T-helper 17 cell (primary cell): ENCODE measurements at places on chromosomes 1 and 21. TPM values are rescaled to one million over a fixed set of nuclear protein-coding genes. Genes with fewer than 3 reads are reported as not detected.

- no peaks in the 10 kb centered on the region for H3K27me3 ChIP-seq
- no peak for DNase-seq
Measured at GRCh38 chr1:243623841-243624240, 226.2 kb downstream of the AKT3 start.

GRCh38 chr1:210707300-210708240 is 378.9 kb downstream of the HHAT start:
- H3K27ac ChIP-seq: no peak overlapping the region
- DNase-seq: no peak
- H3K27me3 ChIP-seq: no peaks in the 10 kb centered on the region
- no peak overlapping the region for H3K4me3 ChIP-seq
- peaks cover 2% of the 10 kb centered on the region for H3K4me1 ChIP-seq
- no peaks in the 10 kb centered on the region for H3K36me3 ChIP-seq

PDZK1 gene
- not detected for total RNA-seq

SLC30A10 gene
- total RNA-seq: not detected

IL19 gene
- not detected for total RNA-seq

GRCh38 chr1:55448261-55448660 is 233.1 kb upstream of the USP24 start:
- H3K4me1 ChIP-seq: peaks cover 2% of the 10 kb centered on the region
- no peak for DNase-seq
- H3K27ac ChIP-seq: no peak overlapping the region
- H3K36me3 ChIP-seq: no peaks in the 10 kb centered on the region
- no peak overlapping the region for H3K4me3 ChIP-seq

S100A7 gene
- not detected for total RNA-seq

GRCh38 chr1:198203434-198203833 is 46.6 kb downstream of the NEK7 start:
- H3K4me1 ChIP-seq: peaks cover 47% of the 10 kb centered on the region
- H3K27me3 ChIP-seq: no peaks in the 10 kb centered on the region
- no peak for DNase-seq
- H3K36me3 ChIP-seq: peaks cover 2% of the 10 kb centered on the region

- H3K36me3 ChIP-seq: peaks cover 6% of the 10 kb centered on the region
- peak overlapping the region; percentile 98 for H3K27ac ChIP-seq
- no peak for DNase-seq
- H3K4me1 ChIP-seq: peaks cover 42% of the 10 kb centered on the region
Measured at GRCh38 chr1:224621813-224622682, 5.9 kb downstream of the CNIH3 start.

GRCh38 chr1:222084996-222085395 is 343.1 kb upstream of the DUSP10 start:
- no peak overlapping the region for H3K4me3 ChIP-seq
- no peak overlapping the region for H3K27ac ChIP-seq
- H3K27me3 ChIP-seq: peaks cover 19% of the 10 kb centered on the region
- DNase-seq: no peak

DNA sequence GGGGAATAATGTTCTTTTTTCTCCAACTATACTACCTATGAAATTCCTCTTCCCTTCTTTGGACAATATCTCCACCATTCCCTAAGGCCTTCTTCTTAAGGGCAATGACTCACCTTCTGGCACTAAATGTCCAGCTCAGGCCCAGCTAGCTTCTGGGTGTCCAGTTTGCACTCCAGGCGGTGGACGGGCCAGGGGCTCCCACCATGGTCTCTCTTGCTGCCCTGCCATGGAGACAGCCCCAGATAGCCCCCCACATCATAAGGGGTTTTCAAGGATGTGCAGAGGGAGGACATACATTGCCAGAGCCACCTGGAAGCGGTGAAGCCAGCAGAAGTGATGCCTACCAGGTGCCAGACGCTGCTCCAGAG is 43.8 kb downstream of the C1orf198 start:
- DNase-seq: no peak
- no peak overlapping the region for H3K27ac ChIP-seq
- H3K27me3 ChIP-seq: peaks cover 38% of the 10 kb centered on the region
- H3K36me3 ChIP-seq: peaks cover 4% of the 10 kb centered on the region

TIAM1 gene
- total RNA-seq: 68.7 TPM

DNA sequence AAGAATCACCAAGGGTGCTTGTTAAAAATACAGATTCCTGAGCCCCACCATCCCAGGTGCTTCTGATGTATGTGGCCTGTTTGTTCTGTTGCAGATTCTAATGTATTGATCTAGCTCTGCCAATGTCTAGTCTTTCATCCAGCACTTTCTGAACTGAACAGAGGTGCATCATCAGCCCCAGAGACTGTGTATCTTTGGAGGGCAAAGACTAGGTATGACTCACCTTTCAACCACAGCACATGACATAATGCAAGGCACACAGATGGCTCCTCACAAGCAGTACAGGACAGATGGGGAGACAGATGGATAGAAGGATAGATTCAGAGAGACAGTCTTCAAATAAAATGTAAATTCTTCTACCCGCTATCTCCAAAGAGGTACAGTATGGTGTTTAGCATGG is 32.3 kb downstream of the CD58 start:
- peaks cover 17% of the 10 kb centered on the region for H3K36me3 ChIP-seq
- H3K4me1 ChIP-seq: peaks cover 39% of the 10 kb centered on the region
- peak overlapping the region; percentile 19 for H3K4me3 ChIP-seq
- DNase-seq: no peak
- no peaks in the 10 kb centered on the region for H3K27me3 ChIP-seq

DNA sequence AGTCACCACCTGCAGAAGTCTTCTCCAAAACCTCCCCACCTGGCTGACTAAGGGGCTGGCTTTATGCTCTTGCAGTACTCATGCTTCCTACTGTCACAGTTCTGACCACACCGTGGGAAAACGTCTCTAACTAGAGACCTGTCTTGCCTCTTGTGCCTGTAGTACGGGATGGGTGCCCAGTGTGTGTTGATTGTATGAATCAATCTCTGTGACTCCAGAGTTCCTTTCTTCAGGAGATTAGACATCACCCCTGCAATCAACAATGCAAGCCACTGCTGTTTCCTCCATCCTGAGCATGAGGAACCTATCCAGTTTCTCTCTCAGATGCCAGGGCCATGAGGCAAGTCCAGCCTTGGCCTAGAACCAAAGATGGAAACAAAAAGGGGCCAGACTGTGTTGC is 64.1 kb downstream of the LRRN2 start:
- H3K27ac ChIP-seq: no peak overlapping the region
- no peak overlapping the region for H3K4me3 ChIP-seq
- H3K27me3 ChIP-seq: peaks cover 5% of the 10 kb centered on the region
- DNase-seq: no peak
- H3K4me1 ChIP-seq: peaks cover 4% of the 10 kb centered on the region

DNA sequence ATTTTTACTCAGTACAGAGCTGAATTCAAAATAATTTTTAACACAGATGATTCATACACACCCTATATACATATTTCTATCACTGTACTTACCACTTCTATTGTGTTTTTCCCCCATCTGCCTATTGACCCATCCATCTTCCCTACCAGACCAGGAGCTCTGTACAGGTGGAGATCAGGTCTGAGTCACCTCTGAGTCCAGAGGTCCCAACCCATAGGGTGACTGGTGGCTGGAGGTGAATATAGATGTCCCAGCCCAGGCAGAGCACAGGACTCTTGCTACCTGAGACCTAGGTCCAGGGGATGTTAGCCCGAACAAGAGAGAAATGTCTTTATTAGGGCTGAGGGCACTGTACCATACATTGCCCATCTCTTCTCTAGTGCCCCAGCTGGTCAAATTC is 54.8 kb downstream of the DMAP1 start:
- no peak for DNase-seq
- peaks cover 9% of the 10 kb centered on the region for H3K4me1 ChIP-seq
- no peaks in the 10 kb centered on the region for H3K27me3 ChIP-seq
- H3K27ac ChIP-seq: no peak overlapping the region
- no peak overlapping the region for H3K4me3 ChIP-seq

- H3K27me3 ChIP-seq: peaks cover 74% of the 10 kb centered on the region
- no peak overlapping the region for H3K27ac ChIP-seq
Measured at GRCh38 chr1:234292548-234292947, 80.7 kb upstream of the COA6 start.

PODN gene
- total RNA-seq: not detected

GRCh38 chr1:119987112-119987511 is 82.3 kb downstream of the NOTCH2 start:
- H3K4me1 ChIP-seq: peaks cover 34% of the 10 kb centered on the region
- peaks cover 22% of the 10 kb centered on the region for H3K36me3 ChIP-seq
- H3K27ac ChIP-seq: peak overlapping the region; percentile 95
- DNase-seq: no peak

VAV3 gene
- total RNA-seq: 10.6 TPM

NHLH1 gene
- 0.17 TPM for total RNA-seq

DNA sequence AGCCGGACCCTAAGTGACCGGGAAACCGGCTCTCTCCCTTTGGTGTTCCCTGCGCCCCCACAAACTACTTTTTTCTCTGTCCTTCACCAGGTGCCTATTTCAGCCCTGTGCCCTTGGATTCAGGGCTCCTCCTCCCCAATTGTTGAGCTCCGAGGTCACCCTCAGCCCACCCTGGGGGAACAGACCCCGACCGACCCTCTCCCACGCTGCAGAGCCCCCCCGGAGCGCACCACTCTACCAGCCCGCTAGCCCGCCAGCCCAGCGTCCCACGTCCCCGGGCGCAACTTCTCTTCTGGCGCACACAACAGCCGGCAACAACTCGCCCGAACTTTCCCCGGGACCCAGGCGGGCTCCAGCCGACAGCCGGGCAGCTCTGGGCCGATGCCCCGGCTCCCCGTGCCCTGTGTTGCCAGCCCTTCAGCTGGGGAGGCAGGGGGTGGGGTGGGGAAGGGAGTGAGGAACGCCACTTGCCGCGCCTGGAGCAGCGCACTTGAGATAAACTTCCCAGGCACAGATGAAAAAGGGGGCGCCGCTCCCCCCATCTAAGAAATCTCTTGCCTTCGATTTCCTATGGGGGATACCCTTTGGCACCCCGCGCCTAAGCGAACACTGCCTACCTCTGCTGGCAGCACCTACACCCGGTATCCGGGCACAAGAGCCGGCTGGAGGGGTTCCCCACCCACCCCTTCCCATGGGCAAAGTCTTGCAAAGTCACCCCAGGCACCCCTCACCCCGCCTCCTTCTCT is 997 bp downstream of the CASZ1 start:
- no peak overlapping the region for H3K27ac ChIP-seq
- H3K4me1 ChIP-seq: peaks cover 10% of the 10 kb centered on the region
- H3K4me3 ChIP-seq: peak overlapping the region; percentile 90
- DNase-seq: no peak
- H3K27me3 ChIP-seq: peaks cover 58% of the 10 kb centered on the region
- peaks cover 3% of the 10 kb centered on the region for H3K36me3 ChIP-seq

LCE1D gene
- total RNA-seq: not detected

DNA sequence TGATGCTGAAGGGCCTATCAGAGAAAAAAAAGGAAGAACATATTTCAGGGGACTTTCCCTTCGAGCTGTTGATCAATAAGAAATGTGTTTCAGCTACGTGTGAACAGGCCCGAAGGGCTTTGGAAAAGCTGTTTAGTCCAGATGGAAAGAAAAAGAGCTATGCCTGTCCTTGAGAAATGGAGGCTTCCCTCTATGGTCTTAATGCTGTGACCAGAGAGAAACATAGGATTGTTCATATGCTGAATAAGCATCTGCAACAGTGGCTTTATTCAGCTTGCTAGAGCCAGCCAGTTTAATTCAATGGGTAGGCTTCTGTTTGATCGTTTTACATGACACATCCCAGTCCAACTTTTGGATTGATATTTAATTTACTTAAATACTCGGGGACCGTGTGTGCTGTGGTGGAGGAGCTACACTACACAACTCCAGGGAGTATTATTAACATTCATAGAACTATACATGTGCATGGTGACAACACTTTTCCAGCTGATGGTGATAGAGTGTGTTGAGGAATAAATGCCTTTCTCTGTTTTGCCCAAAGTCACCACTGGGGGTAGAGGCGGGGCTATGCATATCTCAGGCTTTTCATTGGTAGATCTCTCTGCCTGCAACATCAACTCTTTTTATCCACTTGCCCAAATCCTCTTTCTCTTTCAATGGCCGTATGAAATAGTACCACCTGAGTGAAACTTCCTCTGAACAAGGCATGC is 106.7 kb upstream of the C8B start:
- H3K4me1 ChIP-seq: no peaks in the 10 kb centered on the region
- no peak overlapping the region for H3K4me3 ChIP-seq
- H3K27me3 ChIP-seq: no peaks in the 10 kb centered on the region
- no peak for DNase-seq

OR6K6 gene
- not detected for total RNA-seq

NTPCR gene
- total RNA-seq: 15.1 TPM

DNA sequence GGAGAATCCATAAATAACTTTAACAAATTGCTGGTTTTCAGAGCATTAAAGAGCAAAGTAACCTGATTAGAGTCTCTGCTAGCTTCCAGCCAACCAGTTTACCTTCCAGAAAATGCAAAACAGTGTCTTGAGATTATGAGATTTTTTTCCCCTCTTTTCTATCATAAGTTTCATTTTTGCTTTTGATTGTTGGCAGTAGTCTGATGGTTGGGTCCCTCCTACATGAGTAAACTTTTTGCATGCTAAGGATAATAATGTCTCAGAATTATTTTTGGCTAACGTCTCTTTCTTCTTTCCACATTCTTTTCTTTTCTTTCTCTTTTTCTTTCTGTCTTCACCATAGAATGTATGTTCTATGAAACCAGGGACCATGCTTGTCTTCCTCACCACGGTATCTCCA is 6.3 kb upstream of the ADAMTS5 start:
- no peak overlapping the region for H3K4me3 ChIP-seq
- no peaks in the 10 kb centered on the region for H3K36me3 ChIP-seq

ITLN2 gene
- not detected for total RNA-seq

DNA sequence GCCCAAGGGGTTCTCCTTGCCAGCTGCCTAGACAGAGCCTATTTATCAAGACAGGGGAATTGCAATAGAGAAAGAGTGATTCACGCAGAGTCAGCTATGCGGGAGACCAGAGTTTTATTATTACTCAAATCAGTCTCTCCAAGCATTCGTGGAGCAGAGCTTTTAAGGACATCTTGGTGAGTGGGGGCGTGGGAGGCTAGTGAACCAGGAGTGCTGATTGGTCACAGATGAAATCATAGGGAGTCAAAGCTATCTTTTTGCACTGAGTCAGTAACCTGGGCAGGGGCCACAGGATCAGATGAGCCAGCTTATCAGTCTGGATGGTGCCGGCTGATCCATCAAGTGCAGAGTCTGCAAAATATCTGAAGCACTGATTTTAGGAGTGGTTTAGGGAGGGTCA is 64.8 kb upstream of the MRPS6 start:
- H3K4me1 ChIP-seq: peaks cover 11% of the 10 kb centered on the region
- peaks cover 6% of the 10 kb centered on the region for H3K36me3 ChIP-seq
- no peaks in the 10 kb centered on the region for H3K27me3 ChIP-seq
- H3K27ac ChIP-seq: no peak overlapping the region
- no peak overlapping the region for H3K4me3 ChIP-seq
- no peak for DNase-seq
